Suppressor macrophage (primary cell): ENCODE measurements at places on chromosomes 5 and 9.

GRCh38 chr5:138544181-138545134, 1.4 kb upstream of the ETF1 start:
- DNase-seq, result peak; percentile 52

GRCh38 chr9:109794361-109795012, 14.5 kb downstream of the PALM2AKAP2 start:
- no peak for DNase-seq

GRCh38 chr5:38426986-38427950, 129.2 kb downstream of the LIFR start:
- DNase-seq, result no peak

DNA sequence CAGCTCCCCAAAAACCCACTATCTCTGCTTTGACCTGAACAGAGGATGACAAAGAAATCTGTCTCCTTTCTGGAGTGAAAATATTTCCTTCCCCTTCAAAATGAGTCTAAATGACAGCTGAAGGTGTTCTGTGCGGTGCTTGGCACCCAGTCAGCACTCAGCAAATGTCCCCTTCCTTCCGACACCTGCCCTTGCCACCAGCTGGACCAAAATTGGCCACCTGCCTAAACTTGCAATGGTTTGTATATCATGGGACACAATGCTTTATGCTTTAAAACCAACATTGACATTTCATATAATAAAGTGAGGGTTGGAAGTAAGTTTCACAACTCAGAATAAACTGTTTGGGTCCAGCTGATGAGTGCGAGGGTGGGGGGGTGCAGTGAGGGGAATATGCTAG, 7.5 kb upstream of the TTC1 start:
- DNase-seq, result no peak

DNA sequence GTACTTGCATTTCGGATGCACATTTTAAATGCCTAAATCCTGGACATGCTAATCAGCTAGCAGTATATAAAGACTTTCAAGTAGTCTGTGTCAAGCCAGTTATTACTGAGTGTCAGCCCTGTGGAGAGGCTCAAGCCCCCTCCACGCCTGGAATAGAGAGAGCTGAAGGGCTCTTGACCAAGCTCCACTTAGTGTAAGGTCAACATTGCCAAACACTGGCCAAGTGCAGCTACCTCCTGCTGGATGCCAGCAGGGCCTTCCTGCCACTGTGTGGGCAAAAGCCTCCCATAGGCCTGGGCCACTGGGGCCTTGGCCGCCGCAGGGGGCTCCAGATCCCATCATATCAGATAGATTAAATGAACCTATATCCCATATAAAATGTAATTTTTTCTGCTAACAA, 239.4 kb upstream of the PANK3 start:
- no peak for DNase-seq

DNA sequence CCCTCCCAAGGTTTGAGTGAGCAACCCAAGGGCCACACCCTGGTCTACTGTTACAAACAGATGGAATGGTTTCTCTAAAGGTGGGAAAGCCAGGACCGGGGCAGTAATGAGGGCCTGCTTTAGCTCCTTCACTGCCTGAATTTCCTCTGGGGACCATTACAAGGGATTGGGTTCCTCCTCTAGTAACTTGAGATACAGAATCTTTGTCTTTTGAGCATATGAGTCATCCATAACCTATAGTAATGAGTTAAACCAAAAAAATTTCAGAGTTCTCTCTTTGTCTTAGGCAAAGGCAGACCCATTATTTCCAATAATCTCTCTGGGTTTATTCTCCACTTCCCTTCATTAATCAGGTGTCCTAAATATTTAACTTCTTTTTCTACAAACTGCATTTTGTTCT, 618.8 kb downstream of the HINT1 start:
- no peak for DNase-seq

GRCh38 chr9:84169240-84169639, 171.3 kb downstream of the SLC28A3 start:
- DNase-seq, result no peak

DNA sequence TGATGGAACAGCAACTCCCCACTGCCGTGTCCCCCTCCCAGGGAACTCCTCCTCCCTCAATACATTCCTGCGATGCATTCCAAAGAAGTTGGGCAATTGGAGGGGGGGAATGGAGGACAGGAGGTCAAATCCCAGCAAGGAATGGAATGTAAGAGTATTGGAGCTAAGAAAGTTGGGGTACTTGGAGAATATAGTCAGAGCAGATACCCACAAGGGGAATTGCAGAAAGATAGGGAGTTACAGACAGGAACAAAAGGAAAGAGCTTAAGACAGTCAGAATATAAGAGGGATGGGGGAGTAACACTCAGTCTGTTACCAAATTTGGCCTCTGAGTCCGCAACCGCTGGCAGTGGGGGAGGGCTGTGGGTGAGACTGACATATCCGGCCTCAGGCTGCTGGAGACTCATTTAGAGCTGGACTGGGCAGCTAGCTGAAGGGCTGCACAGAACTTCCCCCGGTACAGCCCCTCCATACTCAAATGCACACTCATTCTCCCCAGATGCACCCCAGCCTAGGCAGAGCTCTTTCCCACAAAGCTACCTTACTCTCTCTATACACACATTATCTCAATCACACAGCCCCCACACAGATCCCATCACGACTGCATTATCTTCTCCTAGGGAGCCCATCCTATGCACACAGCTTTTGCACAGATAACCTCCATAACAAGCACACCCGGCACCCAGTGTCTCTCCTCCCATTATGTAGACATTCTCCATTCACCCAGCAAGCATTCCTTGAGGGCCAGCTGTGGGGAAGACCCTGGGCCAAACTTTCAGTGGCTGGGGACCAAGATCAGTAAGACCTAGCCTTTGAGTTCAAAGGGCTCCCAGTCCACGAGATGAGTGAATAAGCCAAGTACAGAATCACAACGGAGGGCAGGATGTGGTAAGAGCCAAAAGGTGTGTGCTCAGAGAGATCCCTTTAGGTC, 3.7 kb downstream of the TLN1 start:
- peak; percentile 77 for DNase-seq

GRCh38 chr5:163993126-163993525, 487.7 kb downstream of the MAT2B start:
- DNase-seq, result no peak

DNA sequence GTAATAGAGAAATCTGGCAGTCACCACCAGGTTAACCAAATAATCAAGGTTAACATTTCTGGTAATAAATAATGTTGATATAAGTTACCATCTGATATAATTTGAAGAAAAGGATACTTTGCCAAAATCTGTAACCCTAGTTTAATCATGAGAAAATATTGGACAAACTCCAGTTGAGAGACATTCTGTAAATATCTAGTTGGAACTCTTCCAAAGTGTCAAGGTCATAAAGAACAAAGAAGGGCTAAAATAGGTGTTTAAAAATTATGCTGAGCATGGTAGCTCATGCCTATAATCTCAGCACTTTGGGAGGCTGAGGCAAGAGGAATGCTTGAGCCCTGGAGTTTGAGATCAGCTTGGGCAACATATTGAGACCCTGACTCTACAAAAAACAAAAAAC, 253.3 kb downstream of the MRPS30 start:
- DNase-seq, result no peak

DNA sequence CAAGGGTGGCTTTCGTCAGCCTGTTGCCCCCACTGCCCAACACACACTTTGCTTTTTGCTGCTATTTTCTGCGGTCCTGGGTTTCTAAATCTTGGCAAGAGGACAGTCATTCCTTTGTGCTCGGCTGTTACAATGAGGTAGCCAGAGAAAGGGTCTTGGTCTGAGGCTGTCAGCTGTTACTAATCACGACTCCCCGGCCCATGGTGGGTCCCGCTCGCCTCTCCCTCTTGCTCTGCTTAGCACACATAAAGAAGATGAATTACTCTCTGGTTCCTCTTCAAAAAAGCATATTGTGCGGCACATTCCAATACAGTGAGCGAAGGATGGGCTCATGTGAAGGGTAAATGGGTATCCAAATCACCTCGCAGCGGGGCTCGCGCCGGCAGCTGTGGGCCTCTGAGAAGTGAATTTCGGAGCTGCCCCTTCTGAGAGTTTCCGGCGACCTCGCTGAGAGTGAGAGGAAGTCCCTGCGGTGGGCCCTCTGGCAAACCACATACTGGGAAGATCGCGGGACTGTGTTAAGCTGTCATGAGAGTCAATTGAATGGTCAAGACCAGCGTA, 56.0 kb downstream of the SLC1A3 start:
- no peak for DNase-seq

GRCh38 chr9:137255448-137256114, 454 bp downstream of the NELFB start:
- no peak for DNase-seq

- DNase-seq, result no peak
These were observed 94.1 kb upstream of the ITGA2 start for GRCh38 chr5:52895075-52895474.

GRCh38 chr5:80937584-80938356, 22.4 kb upstream of the RASGRF2 start:
- DNase-seq, result no peak

DNA sequence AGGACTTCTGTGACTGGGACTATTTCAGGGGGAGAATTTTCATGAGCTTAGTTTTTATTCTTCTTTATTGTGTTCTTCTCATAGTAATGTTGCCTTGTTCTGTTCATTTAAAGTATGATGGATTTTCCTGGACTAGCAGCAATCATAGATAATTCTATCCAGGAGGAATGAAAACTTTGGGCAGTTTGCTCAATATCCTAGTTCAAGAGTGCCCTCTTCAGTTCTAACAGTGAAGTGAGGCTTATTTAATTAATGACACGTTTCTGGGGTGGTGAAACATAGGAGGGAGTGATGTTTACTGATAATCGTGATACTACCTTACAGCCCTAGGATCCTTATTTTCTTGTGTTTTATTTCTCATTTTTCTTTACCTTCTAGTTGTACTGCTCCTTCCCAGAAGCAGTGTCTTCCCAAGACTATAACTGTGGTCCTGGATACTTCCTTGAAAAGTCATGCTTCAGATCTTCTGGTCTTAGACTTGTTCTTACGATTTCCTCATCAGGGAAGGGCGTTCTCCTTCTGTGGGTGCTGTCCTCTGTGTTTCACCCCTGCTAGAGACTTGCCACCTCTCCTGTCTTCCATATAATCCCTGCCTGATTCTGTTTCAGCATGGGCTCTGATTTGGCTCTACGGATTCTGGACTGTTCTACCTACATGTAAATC, 57.4 kb downstream of the CFAP95 start:
- DNase-seq, result peak; percentile 71

DNA sequence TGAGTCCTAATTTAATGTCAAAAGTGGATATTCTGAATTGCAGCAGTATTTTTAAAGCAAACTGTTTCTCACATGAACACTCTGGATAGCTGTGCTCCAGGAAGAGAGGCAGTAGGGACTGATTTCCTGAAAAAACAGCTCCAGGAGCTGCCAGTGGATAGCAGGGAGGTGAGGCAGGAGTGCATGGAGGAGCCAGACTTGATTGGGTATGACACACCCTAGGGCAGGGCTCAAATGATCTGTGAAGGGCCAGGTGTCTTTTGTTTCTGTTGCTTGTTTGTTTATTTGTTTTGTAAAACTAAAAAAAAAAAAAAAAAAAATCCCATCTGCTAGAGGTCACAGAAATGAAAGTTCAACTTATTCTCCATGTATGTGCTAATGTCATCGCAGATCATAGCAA, 83.4 kb downstream of the ADRB2 start:
- DNase-seq, result no peak

- DNase-seq, result no peak
These were observed 6.1 kb upstream of the MRNIP start for GRCh38 chr5:179864686-179865085.

DNA sequence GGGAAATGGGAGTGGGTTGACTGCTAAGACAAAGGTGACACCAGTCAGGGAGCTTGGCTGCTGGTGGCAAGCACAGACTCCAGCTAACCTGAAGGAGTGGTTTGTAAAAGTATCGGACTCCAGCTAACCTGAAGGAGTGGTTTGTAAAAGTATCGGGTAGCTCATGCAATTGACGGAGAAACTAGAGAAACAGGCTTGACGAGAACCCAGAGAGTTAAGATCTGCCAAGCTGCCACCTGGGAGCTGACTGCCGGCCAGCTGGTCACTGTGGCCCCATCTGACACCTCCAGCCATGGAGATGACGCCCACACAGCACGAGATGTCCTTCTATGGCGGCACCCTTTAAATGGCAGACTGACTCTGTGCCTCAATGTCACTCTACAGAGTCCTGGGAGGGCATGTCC, 28.3 kb upstream of the CRB2 start:
- DNase-seq, result no peak

DNA sequence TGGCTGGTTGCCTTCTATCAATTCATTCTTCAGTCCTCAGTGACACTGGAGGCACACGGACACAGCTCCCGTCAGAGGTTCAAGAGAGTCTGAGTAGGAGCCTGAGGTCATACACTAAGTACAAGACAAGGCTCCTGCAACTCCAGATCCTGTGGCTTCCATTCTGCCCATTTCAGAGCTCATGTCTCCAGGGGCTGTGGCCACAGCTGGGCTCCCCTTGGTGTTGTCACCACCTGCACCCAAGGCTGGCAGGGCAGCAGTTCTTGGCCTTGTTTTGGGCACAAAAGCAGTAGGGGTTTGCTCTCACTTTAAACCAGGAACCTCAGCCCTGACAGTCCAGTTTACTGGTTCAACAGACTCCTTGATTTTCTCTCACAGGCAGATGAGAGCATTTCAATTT, 189.6 kb downstream of the ICE1 start:
- no peak for DNase-seq
